ENCODE measurements at places on chromosomes 16 and 17. TPM values are rescaled to one million over a fixed set of nuclear protein-coding genes. Genes with fewer than 3 reads are reported as not detected.

DNA sequence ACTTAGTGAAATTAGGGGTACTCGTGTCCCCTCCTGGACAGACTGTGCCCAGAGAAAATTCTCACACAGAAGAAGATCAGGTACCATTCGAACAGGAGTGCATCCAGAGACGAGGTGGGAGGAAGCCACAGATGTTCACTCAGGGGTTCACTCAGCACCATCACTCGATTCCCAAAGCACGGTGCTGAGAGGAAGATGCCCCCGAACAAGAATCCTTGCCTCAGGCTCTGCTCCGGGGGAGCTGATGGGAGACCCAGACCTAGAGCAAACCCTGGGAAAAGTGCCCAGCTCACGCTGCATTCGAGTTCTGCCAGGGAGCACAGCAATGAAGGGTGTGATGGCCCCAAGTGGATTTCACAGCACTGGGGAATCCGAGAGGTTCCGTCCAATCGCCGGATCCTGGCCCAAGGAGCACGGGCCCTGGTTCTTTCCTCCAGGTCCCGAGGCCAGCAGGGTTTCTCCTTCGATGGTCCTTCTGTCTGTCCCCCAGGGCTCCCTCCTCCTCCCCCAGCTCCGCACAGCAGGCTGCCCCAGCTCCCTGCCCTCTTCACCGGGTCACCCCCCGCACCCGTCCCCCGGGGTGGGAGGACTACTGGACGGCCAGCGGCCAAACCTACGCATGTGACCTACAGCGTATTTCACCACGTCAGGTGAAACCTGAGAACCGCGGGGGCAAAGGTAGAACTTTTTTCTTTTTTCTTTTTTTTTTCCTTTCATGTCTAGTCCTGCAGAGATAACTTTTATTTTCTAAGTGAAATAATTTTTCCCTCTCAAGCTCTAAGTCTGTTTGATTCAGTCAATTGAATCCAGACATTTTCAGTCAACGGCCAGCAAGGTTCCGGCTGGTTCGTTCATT lies 10.2 kb upstream of the UBE2I start:
- no peak for DNase-seq

DNA sequence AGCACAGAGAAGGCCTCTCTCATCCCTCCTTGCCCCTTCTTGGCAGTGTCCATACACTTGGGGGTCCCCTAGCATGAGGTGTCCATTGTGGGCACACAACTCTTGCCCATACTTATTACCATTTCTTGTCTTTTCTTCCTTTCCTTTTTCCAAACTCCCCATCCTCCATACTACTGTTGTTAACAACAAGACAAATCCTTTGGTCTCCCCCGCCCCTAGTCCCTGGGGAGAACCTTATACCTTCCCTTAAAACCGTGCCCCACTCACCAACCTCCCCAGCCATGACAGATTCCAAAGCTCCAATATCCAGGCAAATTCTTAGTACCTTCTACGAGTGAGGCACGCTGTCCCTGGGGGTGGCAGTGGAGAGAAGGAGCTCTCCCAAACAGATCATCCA lies 82.9 kb downstream of the GAS7 start:
- DNase-seq = no peak

- DNase-seq = no peak
Observed at GRCh38 chr17:48002266-48002915, 31.5 kb downstream of the CDK5RAP3 start.

DNA sequence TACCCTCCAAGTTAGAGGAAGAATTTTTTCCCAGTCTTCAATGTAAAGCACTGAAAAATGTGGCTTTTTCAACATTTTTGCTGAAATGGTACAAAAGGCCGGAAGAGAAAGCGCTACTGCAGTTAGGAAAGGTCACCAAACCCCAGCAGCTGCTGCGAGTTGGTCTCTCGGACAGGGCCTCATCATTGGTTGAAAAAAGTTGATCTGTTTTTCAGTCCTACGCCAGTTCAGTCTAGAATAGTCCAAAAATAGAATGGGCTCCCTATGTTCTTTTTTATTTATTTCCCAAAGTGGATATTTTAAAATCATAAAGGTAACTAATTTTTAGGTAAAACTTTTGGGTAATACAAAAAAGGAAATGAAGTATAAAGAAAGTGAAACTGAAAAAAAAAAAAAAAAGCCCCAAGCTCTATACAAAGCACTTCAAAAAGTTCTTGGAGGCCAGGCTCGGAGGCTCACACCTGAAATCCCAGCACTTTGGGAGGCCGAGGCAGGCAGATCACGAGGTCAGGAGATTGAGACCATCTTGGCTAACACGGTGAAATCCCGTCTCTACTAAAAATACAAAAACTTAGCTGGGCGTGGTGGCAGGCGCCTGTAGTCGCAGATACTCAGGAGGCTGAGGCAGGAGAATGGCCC lies 17.4 kb downstream of the ADAP2 start:
- DNase-seq = no peak

DNA sequence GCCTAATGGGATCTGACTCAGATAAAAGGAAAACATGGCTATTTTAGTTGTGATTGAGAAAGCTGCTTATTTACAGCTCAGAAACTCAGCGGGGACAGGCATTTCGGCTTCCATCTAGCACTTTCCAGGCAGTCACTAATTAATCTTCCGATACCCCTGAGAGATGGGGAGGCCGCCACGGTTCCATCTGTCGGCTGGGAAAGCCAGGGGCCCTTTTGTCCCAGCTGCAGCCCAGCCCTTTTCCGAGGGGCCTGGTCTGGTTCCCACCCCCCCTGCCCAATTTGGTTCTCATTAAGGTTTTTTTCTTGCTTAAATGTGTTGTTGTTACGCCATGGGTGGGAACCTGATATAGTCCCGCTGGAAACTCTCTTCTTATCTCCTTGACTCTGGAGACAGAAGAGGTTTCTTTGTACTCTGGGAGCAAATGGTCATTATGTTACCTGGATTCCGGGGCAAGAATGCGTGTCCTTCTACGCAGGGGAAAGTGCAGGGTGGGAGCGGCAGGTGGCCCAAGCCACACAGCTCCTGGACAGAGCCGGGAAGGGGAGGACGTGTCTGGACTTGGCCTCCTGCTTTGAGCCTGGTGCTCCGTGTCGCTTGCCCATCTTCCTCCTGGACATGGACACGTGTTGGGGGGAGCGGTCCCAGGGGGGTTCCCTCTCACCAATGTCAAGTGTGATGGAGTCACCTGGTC lies 50.9 kb upstream of the GSE1 start:
- DNase-seq = no peak

GRCh38 chr17:6061290-6061689 lies 8.9 kb upstream of the WSCD1 start:
- peak; percentile 24 for DNase-seq

- DNase-seq = no peak
Observed at GRCh38 chr17:75241996-75242460, 19.4 kb downstream of the GGA3 start.

- peak; percentile 32 for DNase-seq
Observed at GRCh38 chr16:84806256-84806889, 13.4 kb upstream of the CRISPLD2 start.

DNA sequence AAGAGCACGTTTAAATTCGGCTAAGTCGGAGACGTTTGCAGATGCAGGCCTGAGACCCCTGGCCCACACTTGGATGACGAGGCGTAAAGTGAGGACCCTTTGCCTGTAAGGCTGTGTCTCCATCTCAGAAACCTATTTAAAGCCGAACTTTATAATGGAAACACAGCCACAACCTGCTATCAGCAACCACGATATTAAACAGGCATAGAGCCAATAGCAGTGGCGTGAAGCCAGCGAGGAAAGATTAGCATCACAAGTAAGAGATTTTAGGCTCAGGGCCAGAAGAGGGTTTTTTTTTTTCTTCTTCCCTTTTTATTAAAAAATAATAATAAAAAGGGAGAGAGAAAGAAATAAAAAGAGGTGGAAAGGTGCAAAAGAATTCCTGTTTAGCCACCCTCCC lies 111.3 kb upstream of the NOL11 start:
- DNase-seq = no peak

DNA sequence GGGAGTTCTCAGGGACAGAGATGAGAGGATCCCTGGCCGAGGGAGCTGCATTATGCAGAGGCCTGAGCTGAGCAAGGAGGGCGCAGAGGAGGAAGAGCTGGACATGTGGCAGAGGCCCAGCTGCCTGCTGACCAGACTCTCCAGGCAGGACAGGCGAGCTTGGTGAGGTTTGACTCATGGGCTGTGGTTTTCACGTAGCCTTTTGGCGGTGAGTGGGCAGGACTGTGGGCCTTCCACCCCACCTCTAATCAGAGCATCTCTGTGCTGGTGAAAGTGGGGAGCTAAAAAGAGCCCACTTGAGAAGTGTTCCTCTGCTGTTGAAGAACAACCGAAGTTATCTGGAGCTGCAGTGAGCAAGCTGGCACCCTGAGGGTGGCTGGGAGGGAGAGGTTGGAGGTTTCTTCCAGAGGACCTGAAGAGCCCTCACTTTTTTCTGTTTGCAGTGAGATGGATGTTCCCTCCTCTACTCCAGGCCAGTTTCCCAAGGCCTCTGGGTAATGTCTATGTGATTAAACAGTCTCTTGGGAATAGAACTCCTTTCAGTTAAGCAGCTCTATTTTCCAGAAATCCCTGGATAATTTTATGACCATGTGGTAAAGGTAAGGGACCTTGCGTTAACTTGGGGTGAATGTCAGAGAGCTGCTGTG lies 11.9 kb downstream of the EPN2 start:
- DNase-seq = no peak

GRCh38 chr17:80882926-80883685 lies 108.5 kb upstream of the CHMP6 start:
- no peak for DNase-seq

DNA sequence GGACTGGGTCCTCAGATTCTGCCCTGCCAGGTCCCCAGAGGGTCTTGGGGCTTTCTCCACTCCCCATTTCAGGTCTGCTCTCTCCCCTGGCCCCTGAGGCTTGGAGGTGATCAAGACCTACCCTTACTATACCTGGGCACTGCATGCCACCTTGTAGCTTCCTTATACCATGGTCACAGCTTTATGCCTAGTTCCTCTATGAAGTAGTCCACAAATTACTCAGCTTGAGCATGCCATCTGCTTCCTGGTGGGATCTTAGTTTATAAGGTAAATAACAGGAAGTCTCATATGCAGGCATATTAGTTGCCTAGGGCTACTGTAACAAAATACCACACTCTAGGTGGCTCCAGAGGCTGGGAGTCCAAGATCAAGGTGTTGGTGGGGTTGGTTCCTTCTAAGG lies 11.0 kb upstream of the PMFBP1 start:
- no peak for DNase-seq

GRCh38 chr17:13931111-13931526 lies 138.2 kb upstream of the COX10 start:
- no peak for DNase-seq

DNA sequence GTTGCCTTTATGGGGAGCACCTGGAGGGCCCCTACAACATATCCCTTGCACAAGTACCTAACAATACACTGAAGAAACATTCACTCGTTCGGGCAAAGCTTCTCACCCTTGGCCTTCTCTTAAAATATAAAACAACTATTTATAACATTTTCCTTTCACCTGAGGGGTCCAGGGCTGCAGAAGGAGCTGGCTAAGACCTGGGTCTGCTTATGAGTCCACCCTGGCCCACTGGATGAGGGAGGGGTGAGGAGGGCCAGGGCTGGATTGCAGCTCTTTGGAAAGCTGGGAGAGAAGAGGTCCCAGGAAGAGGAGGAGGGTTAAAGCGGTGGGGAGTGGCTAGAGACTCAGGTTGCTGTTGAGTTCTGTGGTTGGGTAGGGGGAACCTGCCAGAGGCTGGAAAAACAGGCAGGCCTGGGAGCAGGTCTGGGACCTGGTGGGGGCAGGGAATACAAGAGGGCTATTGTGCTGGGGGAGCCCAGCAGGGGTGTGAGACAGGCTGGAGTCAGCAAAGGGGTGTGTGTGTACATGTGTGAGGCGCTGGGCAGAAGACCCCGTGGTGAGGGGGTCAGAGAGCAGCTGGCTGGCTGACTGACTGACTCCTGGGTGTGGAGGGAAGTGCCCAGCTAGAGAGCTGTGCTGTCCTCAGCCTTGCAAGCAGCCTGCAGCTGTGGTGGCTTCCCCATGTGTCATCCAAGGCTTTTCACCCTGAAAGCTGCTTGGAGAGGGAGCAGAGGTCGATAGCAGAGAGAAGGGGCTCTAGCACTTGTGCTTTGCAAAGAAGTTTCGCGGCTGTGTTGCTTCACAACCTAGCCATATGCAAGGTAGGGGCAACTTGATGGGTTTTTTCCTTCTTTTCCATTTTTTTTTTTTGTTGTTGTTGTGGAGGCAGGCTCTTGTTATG lies 10.2 kb upstream of the MRC2 start:
- DNase-seq = no peak

- DNase-seq = no peak
Observed at GRCh38 chr17:45423975-45424335, 8.7 kb downstream of the ARHGAP27 start.

DNA sequence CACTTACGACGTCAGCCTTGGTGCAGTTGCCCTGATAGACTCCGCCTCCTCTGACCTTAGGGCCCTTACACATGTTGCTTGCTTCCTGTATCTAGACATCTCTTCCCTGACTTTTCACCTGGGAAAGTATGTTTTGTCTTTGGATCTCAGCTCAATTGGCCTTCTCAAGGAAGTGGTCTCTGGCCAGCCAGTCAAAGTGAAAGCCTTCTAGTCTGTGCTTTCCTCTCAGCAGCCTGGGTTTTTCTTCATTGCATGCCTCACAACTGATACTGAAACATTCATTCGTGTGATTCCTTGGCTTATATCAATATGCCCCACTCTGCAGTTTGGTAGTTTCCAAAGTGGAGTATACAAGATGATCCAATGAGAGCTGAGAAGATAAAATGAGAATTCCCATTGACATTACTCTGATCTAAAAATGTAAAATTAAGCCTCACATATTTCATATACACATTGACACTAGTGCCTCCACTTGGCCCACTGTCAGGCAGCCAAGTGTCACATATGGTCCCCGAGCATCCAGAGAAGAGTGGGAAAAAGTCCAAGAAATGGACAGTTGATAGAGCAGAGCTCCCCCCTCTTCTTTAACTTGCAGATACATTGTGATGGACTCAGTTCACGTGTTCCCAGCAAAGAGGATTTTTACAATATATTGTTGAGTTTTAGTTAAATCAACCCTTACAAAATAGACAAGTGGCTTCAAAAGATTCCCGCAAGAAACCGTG lies 371.2 kb upstream of the ASIC2 start:
- DNase-seq = no peak

GRCh38 chr16:72425571-72426341 lies 253.8 kb upstream of the PMFBP1 start:
- no peak for DNase-seq

GRCh38 chr17:53313746-53314145 lies 509.0 kb upstream of the KIF2B start:
- DNase-seq = no peak

Gene RAP1GAP2
- total RNA-seq = 10.0 TPM

Gene HP
- total RNA-seq = 7.0 TPM

Gene IRX3
- total RNA-seq = 7.0 TPM

Gene TNFRSF17
- total RNA-seq = not detected

Gene KRT39
- total RNA-seq = not detected

Gene KRT20
- total RNA-seq = 0.13 TPM

Measured in Panc1 (cell line).